ENCODE measurements at places on chromosomes 11 and 22.

- no peak for DNase-seq
Measured at GRCh38 chr11:1484061-1484671, 2.4 kb downstream of the MOB2 start.

DNA sequence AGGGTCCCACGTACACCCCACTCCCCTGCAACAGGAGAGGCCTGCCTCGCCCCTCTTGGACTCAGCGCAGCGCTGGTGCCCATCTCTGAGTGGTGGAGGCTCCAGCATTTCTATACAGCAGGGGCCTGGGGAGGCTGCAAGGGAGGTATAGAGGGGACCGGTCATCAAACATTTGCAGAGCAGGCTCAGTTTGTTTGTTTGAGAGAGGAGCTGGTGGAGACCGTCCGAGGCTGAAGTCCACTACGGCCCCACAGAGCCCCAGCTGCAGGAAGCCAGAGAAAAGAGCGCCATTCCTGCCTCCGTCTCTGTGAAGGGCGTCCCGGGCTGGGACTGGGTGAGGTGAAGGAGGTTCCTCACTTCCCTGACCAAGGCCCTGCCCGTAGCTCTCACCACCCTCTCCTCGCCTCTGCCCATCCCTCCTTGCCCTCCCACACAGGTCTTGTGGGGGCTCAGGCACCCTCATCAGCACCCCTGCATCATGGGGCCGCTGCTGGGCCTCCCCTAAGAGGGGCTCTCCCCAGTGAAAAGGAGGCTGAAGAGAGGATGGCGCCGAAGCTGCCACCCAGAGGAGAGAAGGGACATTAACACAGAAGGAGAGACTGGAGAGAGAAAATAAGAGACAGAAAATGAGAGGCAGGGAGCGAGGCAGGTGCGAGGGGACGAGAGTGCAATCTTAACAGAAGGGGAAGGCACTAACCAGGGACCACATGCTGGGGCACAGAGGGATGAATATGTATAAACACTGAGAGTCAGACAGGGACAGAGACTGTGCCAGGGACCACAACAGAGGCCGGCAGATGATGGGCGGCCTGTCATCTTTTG, 24.5 kb downstream of the RPUSD4 start:
- DNase-seq, result no peak

- no peak for DNase-seq
Measured at GRCh38 chr11:8828580-8829361, 82.2 kb upstream of the AKIP1 start.

- no peak for DNase-seq
Measured at GRCh38 chr22:36829370-36830002, 12.7 kb upstream of the PVALB start.

- DNase-seq, result no peak
Measured at GRCh38 chr22:47445716-47446290, 683.4 kb downstream of the TBC1D22A start.

DNA sequence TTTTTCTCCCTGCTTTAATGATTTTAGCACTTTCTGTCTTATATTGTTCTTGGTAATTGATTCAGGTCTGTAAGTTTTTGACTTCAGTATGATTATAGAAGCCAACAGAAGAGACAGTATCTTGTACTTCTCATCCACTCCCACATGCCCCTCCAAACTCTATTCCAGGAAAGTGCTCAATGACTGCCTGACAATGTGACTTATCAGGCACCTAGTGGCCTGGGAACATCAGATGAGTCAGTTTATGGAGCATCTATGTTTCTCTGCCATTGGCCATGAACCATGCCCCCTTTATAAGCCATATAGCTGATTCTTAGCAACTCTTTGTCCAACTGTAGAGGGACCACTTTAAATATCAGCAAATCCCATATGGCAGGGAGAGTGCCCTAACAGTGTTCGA, 179.2 kb upstream of the MTMR2 start:
- DNase-seq, result no peak

DNA sequence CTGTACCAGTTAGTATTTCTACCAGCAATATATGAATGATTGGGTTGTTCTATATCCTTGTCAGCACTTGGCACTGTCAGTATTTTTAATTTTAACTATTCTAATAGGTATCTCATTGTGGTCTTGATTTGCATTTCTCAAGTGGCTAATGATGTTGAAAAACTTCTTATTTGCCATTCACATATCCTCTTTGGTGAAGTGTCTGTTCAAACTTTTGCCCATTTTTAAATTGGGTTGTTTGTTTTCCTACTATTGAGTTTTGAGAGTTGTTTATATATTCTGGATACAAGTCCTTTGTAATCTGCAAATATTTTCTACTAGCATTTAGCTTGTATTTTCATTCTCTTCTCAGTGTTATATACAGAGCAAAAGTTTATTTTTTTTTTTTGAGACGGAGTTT, 82.1 kb downstream of the CSTPP1 start:
- no peak for DNase-seq

- no peak for DNase-seq
Measured at GRCh38 chr11:130706572-130706971, 209.7 kb downstream of the SNX19 start.

DNA sequence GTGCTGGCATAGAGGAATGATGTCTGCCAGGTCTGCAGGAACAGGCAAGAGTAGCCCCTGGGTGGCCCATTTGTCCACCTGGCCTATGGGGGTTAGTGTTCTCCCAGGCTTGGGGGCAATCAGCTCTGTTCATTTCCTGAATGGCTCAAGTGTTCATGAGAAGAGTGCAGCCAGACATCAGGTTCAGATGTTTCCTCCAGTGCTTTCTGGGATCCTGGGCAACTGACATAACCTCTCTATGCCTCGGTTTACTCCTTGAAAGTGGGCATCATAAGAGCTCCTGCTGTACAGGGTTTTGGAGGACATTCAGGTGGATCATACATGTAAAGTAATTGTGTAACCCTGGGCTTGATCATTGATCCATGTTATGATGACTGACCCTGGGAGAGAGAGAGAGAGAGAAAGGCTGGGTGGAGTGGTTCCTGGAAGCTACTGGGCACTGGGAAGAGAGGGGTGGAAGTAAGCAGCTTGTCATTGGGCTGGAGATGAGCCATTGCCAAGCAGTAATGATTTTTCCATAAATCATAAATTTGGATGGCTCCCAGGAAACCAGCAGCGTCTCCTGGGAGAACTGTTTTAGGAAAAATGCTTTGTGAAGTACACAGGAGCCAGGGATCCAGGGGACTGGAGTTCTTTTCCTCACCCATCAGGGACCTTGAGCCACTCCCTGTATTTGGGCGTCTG, 30.2 kb upstream of the ACCSL start:
- no peak for DNase-seq

GRCh38 chr11:65528819-65529350, 4.0 kb downstream of the SCYL1 start:
- DNase-seq, result no peak

- DNase-seq, result no peak
Measured at GRCh38 chr22:46009730-46010129, 32.8 kb upstream of the WNT7B start.

DNA sequence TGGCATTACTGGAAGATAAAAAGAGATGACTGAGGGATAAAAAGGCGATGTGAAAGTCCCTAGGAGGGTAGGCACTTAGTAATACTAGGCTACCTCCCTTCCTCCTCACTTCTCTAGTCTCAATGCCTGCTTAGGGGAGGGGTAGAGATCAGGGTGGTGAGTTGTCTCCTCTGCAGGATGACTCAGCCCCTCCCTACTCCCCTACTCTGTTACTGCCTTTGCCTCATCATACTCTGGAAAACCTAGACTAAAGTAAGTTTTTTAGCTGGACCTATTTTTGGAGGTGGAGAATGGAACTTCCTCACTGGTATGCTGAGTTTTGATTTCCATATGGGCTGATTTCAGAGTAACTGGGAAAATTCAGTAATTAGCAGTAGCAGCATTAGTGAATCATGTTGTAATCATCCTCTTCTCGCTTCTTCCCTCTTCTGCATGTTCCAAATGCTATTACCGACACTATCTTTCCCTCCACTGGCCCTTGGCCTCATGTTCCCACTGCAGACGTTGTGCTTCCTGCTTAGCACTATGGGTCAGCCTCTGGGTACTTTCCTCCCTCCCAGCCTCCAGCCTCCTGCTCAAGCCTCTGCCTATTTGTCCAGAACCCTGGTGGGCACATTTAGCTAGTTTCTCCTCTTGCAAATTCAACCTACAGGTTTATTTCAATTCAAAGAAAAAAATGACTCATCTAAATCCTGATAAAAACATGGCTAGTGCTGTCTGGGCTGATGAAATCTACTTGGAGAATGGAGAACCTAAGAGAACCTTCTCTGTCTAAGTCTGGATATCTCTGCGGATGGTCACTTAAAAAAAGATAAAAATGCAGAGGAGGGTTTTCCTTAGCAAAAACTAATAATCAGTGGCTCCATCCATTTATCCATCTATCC, 281.7 kb downstream of the ST3GAL4 start:
- DNase-seq, result no peak

DNA sequence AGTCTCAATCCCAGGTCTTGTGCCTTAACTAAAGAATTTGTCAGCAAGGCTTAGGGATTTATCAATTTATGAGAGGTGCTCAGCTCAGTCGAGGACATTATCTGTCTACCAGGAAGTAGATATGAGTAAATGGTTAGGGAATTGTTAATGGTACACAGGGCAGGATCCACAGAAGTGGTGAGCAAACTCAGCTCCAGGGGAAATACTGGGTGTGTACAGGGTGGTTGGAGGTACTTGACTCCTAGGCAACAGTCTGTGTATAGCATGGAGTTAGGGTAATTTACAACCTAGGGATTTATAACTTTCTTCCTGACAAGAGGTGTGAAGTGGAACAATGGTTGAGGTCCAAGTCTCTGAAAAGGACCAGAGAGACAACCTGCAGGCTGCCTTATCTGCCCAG, 123.4 kb upstream of the OR9Q1 start:
- DNase-seq, result no peak

DNA sequence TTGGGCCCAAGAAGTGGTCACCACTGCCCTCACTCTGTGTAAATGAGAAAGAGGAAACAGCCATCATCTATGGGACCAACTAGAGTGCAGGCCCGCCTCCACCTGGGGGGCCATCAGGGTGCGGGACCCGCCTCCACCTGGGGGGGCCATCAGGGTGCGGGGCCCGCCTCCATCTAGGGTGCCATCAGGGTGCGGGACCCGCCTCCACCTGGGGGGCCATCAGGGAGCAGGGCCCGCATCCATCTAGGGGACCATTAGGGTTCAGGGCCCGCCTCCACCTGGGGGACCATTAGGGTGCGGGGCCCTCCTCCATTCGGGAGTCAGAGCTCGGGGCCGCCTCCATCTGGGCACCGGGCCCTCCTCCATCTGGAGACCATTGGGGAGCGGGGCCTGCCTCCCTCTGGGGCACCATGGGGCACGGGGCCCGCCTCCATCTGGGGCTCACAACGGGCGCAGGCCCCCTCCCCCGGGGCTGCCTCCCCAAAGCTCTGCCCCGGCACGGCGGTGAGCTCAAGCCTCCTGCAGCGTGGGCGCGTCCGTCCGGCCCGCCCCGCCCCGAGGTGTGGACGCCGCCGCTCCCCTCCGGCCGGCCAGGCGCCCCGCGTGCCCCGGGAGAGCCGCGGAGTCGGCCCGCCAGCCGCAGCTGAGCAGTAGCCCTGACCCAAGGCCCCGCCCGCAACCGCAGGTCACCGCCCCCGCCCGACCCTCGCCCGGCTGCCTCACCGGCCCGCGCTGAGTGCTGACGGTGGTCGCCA, 512 bp downstream of the TOLLIP start:
- DNase-seq, result peak; percentile 21

DNA sequence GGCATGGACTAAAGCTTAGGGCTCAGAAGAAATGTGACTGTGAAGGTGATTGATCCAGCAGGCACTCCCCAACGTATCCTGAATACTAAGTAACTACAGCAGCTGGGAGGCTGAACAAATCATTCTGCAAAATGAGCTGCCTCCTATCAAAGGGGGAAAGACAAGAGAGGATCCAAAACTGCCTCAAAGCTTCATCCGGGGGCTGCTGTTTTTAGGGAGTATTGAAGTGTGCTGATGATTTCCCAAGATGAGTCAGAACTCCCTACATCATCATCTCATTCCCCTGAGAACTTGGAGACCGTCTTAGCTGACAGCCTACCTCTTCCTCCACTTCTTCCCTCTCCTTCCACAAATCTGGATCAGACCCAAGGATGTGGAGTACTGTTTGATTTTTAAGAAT, 108.4 kb upstream of the GRAMD1B start:
- no peak for DNase-seq

DNA sequence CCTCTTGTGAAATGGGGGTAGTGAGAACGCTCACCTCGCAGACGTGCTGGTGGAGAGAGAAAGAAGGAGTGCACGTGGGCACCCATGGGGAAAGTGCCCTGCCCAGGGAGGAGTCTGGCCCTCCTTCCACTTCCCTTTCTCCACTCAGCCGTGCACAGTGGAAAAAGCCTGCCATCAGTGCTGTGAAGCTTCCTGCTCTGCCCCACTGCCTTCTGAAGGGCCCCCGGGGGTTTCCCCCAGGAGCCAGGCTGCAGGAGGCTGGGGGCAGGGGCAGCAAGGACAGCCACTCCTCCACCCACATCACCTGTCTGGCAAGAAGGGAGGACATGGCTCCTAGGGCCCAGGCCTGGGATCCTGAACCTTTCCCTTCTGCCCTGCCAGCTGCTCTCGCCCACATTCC, 7.6 kb downstream of the TP53I11 start:
- DNase-seq, result peak; percentile 63

- DNase-seq, result no peak
Measured at GRCh38 chr11:17548444-17548843, 1.4 kb downstream of the OTOG start.

DNA sequence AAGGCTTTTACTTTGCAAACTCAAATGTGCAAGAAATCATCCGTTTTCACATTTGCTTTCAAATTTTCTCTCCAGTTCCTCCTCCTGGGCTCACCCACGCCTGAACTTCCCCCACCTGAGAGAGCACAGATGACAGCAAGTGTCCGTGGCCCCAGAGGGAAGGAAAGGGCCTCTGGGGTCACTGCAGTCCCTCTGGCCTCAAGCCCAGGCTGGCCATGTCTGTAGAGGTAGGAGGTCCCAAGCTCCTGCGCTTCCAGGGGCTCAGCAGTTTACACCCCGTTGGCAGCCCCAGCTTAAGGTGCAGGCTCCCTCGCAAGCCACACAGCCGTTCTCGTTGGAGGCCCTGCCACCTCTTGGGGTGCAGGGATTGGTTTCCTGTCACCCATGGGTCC, 40.5 kb upstream of the PRDM11 start:
- DNase-seq, result no peak

- DNase-seq, result no peak
Measured at GRCh38 chr11:119957951-119958350, 180.0 kb downstream of the TRIM29 start.

GRCh38 chr22:26707090-26707489, 49.7 kb downstream of the MIAT start:
- no peak for DNase-seq

- no peak for DNase-seq
Measured at GRCh38 chr22:35995348-35995747, 33.3 kb downstream of the RBFOX2 start.

- no peak for DNase-seq
Measured at GRCh38 chr11:88657076-88657738, 319.7 kb upstream of the CTSC start.

GRCh38 chr11:66106786-66107599, 36.9 kb downstream of the PACS1 start:
- peak; percentile 36 for DNase-seq
